ENCODE measurements at places on chromosomes 7 and 10.

GRCh38 chr10:85262992-85263391 is 934.6 kb downstream of the CCSER2 start:
- DNase-seq = no peak

- DNase-seq = no peak
These were observed 24.0 kb downstream of the HOXA1 start for GRCh38 chr7:27071622-27072390.

GRCh38 chr10:34650156-34650555 is 164.9 kb downstream of the PARD3 start:
- no peak for DNase-seq

GRCh38 chr10:76422769-76423168 is 991.3 kb downstream of the LRMDA start:
- DNase-seq = no peak

GRCh38 chr7:16609842-16610450 is 35.6 kb downstream of the ANKMY2 start:
- no peak for DNase-seq

- DNase-seq = peak; percentile 47
These were observed 939.8 kb downstream of the SORCS1 start for GRCh38 chr10:106224676-106225075.

DNA sequence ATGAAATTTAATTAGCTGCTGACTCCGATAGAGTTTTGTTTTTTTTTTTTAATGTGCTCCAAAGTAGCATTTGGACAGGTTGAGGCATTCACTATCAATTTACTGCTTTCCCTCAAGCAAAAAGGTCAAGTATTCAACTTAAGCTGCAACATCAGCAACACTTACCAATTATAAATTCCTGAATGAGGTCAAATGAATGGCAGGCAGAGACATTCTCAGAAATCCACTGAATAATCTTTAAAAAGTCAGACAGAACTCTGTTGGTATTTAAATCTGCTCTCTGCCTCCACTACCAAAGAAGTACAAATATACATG is 62.8 kb downstream of the GSAP start:
- DNase-seq = no peak

GRCh38 chr10:118258285-118258684 is 83.8 kb downstream of the FAM204A start:
- DNase-seq = no peak

DNA sequence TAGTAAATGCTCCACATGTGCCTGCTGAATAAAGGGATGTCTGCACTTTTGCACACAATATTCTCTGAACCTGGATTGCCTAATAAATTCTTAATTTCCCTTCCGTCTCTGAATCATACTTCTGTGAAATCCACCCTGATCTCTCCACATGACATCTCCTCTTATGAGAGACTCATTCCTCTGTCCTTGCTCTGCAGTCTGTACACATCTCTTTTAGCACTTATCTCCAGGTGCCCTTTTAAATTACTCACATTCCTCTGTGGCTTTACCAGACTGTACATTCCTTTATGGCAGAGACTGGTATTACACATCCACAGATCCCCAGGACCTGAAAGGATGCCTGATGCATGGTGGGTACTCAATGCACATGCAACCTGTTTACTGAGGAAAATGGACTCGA is 527.6 kb downstream of the PHTF2 start:
- DNase-seq = peak; percentile 33

- DNase-seq = peak; percentile 5
These were observed 2.0 kb downstream of the ZNF503 start for GRCh38 chr10:75399461-75400162.

GRCh38 chr10:114922003-114922402 is 16.0 kb upstream of the TRUB1 start:
- no peak for DNase-seq

DNA sequence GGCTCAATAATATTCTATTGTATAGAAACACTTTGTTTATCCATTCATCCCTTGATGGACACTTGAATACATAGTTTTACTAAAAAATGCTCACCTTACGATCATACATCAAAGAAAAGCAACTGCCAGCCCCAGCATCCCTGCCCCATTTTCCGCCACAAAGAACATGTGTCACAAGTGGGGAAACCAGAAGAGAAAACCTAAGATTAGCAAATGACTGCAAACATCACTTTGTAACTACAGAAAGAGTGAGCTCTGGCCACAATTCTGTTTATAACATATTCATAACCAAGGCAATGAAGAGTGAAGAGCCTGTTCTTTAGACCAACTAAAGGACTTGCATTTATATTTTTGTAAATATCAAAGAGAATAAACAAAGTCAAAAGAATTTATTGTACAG is 89.8 kb downstream of the DOCK4 start:
- DNase-seq = no peak

GRCh38 chr7:155829796-155830470 is 17.7 kb upstream of the SHH start:
- no peak for DNase-seq

DNA sequence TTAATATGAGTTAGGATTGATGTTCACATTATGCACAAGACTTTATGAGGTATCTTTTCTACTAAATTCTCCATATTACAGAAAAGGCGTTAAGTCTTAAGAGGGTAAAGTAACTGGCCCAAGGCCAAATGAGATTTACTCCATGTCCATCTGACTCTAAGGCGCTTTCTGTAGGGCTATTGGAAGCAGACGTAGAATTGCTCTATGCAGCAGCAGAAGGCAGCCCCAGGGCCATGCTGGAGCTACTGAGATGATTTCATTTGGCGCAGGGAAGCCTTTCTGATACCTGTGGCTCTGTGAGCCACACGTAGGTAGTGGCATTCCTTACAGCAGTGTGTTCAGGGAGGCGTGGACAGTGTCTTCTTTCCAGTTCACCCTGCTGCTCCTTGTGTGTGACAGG is 133.1 kb downstream of the SH2D4B start:
- DNase-seq = no peak

DNA sequence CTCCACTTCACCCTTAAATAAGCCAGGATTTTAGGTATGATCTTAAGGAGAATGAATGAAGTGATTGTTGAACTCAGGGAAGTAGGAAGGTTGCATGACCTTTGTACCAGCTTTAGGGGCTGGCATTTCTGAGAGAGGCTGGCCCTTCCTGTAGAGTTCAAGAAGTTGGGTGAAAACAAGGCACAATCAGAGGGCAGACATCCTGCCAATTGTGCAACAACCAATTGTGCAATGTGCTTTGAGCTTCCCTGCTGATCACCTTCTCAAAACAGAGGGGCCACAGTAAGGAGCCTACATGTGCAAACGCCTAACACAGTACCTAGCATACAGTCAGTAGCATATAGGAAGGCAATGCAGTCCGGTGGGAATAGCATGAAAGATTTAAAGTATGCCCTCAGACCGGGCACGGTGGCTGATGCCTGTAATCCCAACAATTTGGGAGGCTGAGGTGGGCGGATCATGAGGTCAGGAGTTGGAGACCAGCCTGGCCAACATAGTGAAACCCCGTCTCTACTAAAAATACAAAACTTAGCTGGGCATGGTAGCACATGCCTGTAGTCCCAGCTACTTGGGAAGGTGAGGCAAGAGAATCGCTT is 5.4 kb downstream of the CPVL start:
- DNase-seq = no peak

DNA sequence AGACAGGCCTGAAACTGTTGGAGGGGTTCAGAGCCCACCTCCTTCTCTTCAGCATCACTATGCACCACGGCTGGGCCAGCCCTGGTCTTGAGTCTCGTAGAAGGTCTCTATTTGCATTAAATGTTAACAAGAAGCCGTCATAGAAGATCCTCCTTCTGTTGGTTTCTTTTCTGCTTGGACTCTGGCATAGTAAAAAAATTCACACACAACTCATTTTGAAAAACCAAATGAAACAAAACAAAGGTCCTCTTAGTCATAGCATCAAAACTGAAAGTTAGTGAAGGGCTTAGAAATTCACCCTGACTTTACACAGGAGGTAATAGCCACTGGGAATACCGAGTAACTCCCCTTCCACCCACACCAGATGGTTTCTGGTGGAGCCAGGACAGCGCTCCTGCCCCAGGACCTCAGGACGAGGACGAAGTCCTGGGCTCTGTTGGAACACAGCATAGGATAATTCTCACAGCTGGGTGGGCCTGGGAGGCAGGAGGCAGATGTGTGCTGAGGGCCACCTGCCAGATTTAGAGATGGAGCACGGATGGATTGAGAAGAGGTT is 248.4 kb upstream of the KLF6 start:
- no peak for DNase-seq

- no peak for DNase-seq
These were observed 157.7 kb downstream of the COBL start for GRCh38 chr7:51158742-51159445.

- peak; percentile 14 for DNase-seq
These were observed 363.3 kb downstream of the ARL4A start for GRCh38 chr7:13050703-13051102.

DNA sequence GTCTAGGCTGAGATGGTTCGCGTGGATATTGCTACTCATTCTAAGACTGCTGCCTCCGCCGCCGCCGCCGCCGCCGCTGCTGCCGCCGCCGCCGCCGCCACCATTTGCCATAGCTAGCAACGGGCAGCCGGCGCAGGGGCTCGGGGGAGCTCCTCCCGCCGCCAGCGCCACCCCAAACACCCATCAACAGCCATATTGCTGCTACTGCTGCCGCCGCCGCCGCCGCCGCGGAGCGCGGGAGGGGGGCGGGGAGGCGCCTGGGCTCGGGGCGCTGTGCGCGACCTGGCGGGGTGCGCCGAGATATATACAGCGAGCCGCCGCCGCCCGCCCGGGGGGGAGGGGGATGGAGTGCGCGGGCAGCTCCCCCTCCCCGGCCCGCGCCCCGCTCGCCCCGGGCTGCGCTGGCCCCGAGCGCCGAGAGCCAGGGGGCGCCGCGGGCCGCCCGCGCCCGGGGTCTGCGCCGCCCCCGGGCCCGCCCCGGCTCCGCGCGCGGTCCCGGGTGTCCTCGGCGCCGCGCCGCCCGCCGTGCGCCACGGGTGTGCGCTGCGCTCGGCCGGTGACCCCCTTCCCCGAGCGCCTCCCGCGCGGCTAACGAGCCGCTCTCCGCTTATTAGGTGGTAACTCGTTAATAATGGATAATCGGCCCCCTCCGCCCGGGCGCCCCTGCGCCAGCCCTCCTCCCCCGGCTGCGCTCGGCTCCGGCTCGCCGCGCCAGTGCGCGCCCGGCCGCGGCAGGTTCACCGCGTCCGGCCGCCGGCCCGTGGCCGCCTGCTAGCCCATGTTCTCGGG is at the start of gene KCNMA1:
TSS of gene KCNMA1 (minus strand) at position 277 of the 789 bp plus-strand sequence.
- no peak for DNase-seq

DNA sequence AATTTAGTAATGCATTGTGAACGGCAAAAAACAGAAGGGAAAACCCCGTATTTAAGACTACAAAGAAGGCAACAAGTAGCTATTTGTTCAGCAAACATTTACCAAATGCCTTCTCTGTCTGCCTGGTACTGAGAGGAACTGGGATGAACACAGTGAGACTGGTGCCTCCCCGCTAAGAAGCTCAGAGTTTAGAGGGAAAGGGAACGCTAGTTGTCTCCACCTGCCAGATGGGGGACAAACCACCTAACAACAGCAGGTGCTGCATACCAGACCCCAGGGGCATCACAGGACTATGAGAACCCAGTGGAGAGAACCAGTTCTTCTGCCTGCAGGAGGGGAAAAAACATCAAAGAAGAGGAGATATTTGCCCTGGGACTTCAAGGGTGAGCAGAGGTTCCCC is 147.1 kb downstream of the SLC25A13 start:
- no peak for DNase-seq

DNA sequence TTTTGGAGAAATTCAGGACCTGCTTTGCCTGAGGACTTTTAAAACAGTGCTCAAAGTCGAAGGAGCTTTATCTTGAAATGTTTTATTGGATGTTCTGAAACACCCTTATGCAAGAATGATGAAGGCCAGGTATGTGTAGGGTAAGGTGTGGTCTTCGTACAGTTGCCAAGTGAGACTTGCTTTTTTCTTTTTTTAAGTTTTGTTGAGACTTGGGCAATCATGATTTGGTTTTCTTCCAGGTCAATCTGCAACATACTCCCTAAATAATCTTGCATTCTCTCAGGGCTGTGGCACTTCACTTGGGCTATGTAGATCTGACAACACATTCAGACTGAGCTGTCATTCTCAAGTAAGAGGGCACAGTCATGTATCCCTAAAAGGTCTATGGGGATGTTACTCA is 75.0 kb downstream of the GATA3 start:
- DNase-seq = no peak

DNA sequence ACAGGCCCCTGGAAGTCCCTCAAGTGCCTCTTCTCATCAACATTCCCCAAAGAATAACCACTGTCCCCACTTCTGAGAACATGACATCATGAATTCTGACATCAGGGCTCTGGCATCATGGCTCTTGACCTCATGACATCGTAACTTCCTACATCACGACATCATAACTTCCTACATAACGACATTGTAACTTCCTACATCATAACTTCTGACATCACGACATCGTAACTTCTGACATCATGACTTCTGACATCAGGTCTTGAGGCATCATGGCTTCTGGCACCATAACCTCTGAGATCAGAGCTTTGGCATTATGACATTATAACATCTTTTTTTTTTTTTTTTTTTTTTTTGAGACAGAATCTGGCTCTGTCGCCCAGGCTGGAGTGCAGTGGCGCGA is 66.7 kb upstream of the FAM20C start:
- no peak for DNase-seq

DNA sequence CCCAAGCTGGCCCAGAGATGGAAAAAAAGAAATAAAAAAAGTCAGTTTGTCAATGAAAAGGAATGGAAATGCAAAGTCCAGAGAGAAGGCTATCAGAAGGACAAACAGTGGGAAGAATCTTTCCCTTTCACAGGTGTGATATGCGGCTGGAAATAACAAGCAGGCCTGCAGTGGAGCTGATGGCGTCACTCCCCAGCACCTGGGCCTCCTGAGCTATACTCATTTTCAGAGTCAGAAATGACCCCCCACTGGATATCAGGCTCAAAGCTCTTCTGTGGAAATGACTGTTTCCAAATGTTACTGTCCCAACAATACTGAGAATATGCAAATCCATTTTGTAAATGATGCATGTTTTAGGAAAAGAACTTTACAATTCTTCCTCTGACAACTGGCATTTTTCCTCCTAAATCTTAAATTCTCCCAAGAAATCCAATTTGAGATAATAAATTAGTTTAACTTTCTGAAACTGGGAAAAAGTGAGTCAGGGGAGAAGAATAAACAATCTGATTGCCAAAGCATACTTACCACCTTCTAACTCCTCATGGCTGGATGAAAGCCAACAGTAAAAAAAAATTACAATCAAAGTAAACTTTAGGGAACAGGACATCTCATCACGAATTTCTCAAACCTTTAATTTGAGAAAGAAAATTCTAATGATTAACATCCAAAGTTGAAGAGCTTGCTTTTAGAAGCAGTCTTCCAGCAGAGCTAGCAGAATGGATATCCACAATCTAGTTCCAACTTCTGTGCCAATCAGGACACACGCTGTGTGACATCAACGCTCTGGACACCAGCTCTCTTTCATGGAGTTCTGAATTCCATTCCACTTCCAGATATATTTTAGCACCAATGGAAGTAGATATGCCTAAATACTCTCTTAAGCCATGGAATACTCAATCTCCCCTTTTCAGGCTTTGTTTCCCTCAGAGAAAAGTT is 5.3 kb upstream of the CUZD1 start:
- DNase-seq = no peak

GRCh38 chr7:37162106-37162505 is 286.6 kb downstream of the ELMO1 start:
- DNase-seq = no peak
